ENCODE measurements at places on chromosomes 4 and X.

GRCh38 chr4:186844059-186844681 lies 120.5 kb upstream of the FAT1 start:
- DNase-seq: no peak

DNA sequence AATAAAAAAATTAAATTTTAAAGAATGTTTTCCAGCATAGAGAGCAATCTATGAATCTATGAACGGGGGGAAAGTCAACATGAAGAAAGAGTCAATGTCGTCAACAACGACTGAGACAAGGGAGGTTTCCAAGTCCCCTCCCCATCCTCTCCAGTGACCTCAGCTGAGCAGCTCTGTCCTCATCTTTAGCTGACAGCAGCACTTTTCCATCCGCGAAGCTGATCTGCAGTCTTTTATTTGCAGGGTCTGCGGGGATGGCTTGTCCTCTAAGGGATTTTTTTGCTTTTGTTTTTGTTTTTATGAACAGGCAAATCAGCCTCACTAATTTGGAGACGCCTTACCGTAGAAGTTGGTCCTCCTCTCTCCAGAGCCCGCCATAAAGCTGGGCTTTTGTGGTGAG lies 46.5 kb downstream of the PRKX start:
- no peak for DNase-seq

- DNase-seq: no peak
Measured at GRCh38 chr4:7351014-7351413, 83.7 kb downstream of the PSAPL1 start.

DNA sequence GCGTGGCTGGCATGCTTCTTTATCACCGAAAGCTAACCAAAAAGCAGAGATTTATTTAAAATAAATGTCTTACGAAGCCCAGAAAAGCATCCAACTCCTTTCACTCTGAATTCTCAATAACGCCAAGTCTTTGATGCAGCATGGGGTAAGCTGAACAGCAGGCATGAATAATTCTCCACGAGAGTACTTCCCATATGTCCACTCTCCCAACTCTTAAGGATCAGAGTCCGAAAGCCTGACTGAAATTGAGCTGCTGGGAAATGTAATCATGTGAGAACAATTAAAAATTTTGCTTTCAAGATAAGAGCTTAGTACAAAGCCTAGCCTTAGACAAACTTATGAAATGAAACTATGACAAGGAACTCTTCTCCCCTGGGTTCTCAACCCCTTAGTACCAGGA lies 7.5 kb upstream of the SLC39A8 start:
- DNase-seq: no peak

GRCh38 chr4:8010618-8011017 lies 71.0 kb upstream of the AFAP1 start:
- DNase-seq: no peak

DNA sequence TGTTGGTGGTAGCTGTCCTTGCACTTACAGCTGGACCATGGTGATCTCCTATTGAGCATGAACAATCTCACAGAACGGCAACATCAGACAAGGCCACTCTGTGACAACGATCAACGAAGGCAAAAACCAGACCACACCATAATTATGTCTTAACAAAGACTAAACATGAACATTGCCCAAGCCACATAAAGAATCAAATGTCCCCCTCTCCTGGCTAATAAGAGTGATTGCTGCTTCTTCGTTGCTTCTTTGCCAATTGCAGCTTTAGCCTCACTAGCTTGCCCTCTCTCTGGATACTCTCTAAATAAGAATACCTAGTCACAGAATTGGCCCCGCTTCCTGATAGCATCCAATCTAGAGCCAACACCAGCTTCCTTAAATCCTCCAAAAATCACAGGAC lies 41.5 kb upstream of the PGRMC1 start:
- DNase-seq: peak; percentile 5

DNA sequence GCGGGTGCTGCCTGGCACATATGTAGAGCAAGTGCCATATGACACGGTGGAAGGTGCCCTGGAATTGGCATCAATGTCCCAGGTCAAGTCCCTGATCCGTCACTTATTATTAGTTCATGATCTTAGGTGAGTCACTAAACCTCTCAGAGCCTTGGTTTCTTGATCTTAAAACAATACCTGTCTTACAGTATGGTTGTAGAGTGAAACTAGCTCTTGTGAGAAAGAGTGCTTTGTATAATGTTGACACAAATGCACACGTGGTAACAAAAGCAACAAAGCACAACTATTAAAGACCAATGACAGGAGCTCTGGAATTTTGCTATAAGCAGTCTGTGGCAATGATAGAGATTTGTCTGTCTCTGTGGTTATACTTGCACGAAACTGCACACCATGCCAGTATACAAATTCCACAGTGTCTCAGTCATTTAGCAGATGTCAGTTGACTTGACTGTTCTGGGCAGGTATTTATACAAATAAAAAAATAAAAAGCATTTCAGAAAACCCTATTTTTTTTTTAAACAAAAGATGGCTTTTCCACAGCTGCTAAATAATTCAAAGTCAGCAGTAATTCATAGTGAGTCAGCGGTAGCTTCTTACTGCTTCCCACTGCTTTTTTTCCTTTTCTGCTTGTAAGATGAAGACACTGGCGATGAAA lies 19.7 kb upstream of the ACSL1 start:
- DNase-seq: no peak

GRCh38 chr4:82737354-82737753 lies 61.2 kb downstream of the SCD5 start:
- DNase-seq: no peak

GRCh38 chr4:32112891-32113290 lies 1392.7 kb downstream of the PCDH7 start:
- DNase-seq: no peak

DNA sequence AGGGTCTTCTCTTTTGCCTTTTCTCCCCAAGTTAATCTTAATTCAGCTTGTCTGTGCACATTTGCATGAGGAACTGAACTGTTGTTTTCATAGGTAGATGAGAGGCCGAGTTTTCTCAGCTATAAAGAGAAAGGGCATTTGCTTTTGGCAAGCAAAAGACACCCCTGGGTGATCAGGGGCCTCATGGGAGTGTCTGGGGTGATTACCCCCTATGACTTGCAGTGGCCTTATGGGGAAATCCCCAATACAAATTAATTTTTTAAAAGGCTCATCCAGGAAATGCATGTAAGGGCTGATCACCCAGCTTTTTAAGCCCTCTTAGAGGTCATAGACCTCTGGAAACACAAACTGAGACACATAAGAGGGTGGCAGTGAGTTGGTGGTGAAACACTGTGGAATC lies 56.4 kb upstream of the HMX1 start:
- no peak for DNase-seq

- DNase-seq: no peak
Measured at GRCh38 chrX:153601511-153602110, 2.7 kb upstream of the CCNQ start.

DNA sequence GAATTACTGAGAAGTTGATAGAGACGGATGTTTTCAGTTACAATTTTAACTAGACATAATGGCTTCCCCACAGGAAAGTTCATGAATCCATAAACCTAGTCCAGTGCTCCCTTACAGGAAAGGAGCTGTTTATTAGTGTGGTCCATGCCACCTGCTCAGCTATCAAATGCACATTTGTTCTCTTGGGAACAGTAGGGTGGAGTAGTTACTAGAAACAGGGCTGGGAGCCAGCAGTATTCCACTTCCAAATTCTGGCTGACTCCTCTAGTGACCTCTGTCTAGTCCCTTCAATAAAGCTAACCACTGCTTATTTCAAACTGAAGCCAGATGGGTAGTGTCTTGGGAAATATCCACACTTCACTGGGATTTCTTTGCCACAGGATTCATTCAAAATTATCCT lies 88.4 kb upstream of the TLL1 start:
- no peak for DNase-seq

DNA sequence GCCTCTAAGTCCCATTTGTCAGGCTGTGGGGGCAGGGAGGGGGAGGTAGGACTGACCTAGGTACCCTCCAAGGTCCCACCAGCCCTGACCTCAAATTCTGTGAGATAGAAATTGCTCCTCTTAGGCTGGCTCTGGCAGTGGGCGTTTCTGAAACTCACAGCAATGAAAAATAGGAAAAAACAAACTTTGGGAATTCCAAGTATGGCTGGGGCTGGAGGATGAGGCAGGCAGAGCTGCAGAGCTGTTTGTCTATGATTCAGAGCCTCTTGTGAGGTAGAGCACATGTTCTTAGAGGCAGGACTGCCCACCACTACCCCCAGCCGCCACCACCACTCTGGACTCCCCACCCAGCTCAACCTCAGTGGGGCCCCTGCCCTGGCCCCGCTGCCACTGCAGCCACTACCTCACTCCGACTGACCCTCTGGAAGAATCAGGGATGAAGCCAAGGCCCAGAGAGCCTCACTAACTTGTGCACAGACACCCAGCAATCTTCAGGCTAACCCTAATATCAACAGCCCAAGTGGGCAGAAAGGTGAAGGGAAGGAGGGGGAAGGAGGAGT lies 98.2 kb downstream of the PJA1 start:
- DNase-seq: no peak

- no peak for DNase-seq
Measured at GRCh38 chr4:24769571-24769970, 25.8 kb upstream of the SOD3 start.

DNA sequence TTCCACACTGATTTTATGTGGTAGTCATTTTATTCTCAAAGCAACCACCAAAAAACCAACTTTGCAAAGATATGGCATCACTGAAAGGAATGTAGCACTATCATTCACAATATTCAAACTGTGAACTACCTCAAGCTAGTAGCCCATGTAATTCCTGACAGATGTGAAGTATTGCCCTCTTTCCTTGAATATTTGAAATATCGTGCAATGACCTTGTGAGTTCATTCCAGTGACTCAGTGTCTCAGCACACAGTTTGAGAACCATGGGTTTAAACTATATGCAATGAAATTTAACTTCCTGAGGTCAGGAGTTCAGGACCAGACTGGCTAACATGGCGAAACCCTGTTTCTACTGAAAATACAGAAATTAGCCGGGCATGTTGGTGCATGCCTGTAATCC lies 20.9 kb upstream of the IQCM start:
- DNase-seq: no peak

DNA sequence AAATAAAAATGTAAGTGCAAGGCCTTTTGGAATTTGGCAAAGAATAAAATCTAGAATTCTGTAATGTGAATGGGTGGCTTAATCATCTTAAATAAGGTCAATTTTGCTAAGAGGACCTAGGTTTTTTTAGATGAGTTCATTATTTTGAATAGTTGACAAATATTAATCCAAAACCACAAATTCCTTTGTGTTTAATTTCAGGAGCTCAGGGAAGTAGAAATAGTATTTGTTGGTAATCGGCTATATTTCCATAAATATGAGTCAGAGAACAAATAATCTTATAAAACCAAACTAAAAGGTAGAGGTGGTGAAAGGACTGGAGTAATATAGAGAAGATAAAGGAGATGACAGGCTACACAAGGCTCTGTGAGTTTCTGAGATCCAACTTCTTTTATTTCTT lies 190.4 kb upstream of the TLL1 start:
- DNase-seq: no peak

DNA sequence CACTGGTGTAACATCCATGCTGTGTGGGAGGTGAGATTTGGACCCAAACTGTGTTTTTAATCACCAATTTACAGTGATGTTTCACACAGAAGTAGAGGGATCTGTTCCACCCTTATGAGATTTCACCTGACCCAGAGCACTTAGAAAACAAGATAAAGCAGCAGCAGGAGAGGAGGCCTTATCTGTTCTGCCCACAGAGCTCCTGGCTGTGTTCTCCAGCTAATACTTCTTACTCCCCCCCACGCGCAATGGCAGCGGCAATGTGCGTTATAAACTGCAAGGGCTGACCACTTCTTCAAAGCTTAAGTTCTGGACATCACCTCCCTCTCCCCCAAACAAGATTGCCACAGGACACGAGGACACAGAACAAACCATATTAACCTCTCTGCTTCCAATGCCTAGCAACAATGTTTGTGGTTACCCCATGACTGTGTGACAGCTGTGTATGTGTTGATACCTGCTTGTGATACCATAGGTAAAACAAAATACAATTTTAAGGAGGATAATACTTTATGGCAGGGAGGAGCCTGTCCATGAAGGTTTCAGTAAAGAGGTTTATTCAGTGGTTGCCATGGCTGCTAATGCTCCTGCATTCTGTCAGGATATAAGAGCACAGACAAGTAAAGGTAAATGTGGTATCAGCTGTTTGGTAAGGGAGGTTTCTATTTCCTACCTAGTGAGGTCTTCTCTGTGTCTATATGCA lies 210.0 kb downstream of the SOWAHB start:
- peak; percentile 7 for DNase-seq
